ENCODE measurements at places on chromosomes 7 and 10. TPM values are rescaled to one million over a fixed set of nuclear protein-coding genes. Genes with fewer than 3 reads are reported as not detected.

DNA sequence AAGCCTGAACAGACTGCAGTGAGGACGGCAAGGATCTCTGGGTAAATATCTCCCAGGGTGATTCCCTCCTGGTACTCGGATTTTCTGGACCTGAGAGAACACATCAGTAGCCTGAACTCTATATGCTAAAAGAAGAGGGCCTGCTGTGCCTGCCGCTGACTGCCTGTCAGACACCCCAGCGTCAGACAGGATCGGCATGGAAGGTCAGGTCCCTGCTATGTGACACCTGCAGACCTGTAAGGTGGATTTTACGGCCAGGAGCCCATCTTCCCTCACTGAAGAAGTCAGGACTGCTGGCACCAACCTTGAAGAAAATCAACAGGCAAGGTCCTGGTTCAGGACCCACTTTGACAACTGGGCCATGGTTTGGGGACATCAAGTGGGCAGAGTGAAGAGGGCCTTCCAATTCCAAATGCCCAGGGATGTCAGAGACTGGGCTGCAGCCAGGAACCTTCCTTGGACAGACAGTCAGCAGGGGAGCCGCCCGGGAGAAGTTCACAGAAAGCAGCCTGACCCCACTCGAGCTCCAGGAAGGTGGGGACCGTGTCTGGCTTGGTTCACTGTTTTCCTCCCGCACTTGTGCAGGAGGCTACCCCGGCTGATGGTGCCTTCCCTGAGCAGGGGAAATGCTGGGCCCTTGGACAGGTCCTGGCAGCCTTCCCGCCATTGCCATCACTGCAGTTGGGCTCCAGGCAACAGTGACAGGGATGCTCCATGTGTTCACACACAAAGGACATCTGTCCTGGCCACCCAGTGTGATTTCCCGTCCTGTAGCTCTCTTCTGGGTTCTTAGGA lies 91.8 kb upstream of the LANCL2 start:
- no peak for DNase-seq

The TRIM74 gene
- not detected for total RNA-seq

- peak; percentile 93 for DNase-seq
Observed at GRCh38 chr10:61992671-61993668, 91.5 kb downstream of the ARID5B start.

The RTKN2 gene
- 5.1 TPM for total RNA-seq

GRCh38 chr10:132926777-132927650 lies 15.4 kb downstream of the CFAP46 start:
- no peak for DNase-seq

The MYO3A gene
- total RNA-seq, result 4.3 TPM

The KIF11 gene
- 4.1 TPM for total RNA-seq

GRCh38 chr7:68550027-68550426 lies 1048.2 kb upstream of the AUTS2 start:
- no peak for DNase-seq

GRCh38 chr7:6359734-6360133 lies 87.3 kb upstream of the CYTH3 start:
- DNase-seq, result no peak

DNA sequence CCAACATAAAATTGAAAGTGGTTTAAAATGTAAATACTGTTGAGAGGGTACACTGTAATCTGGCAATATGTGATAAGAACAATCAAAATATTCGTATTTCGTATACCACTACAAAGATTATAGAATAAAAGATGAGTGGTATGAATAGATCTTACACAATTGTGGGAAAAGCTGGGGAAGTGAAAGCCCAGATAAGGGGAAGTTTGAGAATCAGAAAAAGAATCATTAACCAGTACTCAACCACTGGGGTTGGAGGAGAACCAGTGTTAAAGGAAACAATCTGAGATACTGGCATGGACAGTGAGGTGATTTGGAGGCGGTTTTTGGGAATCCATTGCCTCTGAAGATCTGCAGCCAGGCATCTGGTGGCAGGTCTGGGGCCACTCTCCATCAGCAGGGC lies 59.7 kb upstream of the CDK14 start:
- DNase-seq, result no peak

- DNase-seq, result no peak
Observed at GRCh38 chr10:91564026-91564425, 68.8 kb downstream of the PPP1R3C start.

- no peak for DNase-seq
Observed at GRCh38 chr7:128112018-128112780, 81.0 kb upstream of the LRRC4 start.

- DNase-seq, result no peak
Observed at GRCh38 chr7:44388089-44388970, 62.9 kb upstream of the CAMK2B start.

DNA sequence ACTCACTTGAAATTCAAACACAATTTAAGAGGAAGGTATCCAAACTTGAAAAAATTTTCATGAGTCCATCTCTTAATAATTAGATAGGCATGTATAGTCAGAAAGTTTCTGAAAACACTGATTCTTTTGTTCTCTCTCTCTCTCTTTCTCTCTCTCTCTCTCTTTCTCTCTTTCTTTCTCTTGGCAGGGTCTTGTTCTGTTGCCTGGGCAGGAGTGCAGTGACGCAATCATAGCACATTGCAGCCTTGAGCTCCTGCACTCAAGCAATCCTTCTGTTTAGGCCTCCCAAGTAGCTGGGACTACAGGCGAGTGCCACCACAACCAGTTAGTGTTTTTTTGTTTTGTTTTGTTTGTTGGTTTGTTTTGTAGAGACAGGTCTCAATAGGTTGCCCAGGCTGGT lies 59.3 kb downstream of the PRTFDC1 start:
- DNase-seq, result no peak

GRCh38 chr7:55477781-55478374 lies 94.4 kb downstream of the VOPP1 start:
- DNase-seq, result peak; percentile 48

- peak; percentile 70 for DNase-seq
Observed at GRCh38 chr10:24209946-24210491, 1.1 kb downstream of the KIAA1217 start.

GRCh38 chr10:51838471-51838870 lies 139.1 kb upstream of the CSTF2T start:
- DNase-seq, result no peak

DNA sequence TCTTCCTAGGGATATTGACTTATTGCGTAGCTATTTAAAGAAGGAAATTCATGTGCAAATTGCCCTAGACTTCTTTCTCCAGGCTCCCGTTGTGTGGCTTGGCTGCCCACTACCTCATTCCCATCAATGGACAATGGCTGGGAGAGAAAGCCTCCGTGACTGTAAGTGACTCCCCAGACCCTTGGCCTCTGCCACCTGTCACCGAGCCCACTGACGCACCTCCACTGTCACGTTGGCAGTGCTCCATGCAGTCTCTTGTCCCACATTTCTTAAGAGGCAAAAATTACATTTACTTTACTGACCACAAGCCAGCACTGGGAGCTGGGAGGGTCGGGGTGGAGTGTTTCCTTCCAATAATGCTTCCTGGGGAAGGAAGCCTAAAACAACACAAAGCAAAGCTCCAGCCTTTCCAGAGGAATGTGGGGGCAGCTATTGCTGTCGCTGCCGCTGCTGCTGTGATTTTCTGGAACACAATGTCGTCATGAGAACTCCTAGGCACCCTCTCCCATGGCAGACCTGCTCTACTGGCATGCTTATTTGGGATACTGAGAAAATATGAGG lies 89.7 kb upstream of the STEAP1B start:
- DNase-seq, result peak; percentile 73

GRCh38 chr10:90857635-90858460 lies at the start of gene HTR7:
HTR7 (minus strand) TSS chr10:90858039; CDS start chr10:90857671, 368 bp downstream.
- DNase-seq, result peak; percentile 53

GRCh38 chr10:33573606-33574005 lies 239.1 kb upstream of the NRP1 start:
- no peak for DNase-seq

The C7orf57 gene
- total RNA-seq, result 1.2 TPM

GRCh38 chr10:97365761-97366351 lies 31.3 kb upstream of the FRAT2 start:
- DNase-seq, result peak; percentile 35

The SMKR1 gene
- total RNA-seq, result not detected

DNA sequence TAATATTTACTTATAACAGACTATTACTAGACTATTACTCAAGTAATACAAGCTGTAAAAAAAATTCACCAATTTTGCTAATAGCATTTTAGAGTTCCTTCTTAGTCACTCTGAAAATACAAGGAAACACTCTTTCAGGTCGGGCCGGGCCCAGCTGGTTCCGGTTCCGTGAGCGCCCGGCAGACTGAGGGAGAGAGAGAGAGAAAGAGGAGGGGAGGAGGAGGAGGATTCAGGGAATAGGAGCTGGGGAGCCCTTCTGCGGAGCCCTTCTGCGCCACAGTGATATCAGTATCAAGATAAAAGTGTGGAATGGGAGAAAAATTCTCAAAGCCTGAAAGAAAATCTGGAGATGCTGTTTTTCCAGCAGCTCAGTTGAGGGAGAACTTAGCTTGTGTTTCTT lies 30.5 kb upstream of the BHLHA15 start:
- no peak for DNase-seq

GRCh38 chr10:93245779-93246178 lies 172.1 kb downstream of the CYP26A1 start:
- DNase-seq, result no peak

DNA sequence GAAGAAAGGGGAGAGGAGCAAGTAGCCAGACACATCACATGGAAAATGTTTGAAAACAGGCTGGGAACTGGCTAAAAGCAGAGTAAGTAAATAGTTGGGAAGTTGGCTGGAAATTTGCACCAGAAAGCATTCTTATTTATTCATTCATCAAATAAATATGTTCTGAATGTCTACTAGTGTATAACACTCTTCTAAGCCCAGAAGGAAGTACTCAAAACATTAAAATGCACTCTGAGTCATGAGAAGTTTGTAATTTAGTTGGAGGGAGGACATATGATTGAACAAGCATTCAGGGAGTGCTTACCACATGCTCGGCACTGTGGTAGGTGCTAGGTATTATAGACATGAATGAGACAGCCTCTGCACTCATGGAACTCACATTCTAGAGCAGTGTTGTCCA lies 37.0 kb upstream of the CNNM1 start:
- peak; percentile 40 for DNase-seq

The PRSS37 gene
- 0.72 TPM for total RNA-seq

The NPTX2 gene
- total RNA-seq, result 14.7 TPM

The CARD11 gene
- 3.9 TPM for total RNA-seq

DNA sequence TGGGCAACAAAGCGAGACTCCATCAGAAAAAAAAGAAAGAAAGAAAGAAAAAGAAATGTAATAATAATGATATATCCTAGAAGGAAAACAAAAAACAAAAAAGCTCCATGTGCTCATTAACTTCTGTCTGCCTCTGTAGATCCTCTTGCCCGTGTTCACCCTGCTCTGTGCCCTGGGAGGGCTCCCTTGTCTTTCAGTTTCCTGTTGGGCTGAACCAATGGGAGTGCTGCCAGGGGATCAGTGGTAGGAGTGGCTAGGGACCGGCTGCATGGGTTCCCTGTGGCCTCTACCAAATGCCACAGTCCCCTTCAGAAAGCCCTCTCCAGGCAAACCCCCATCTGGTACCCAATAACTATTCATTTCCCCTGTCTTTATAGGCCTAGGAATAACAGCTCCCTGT lies 51.8 kb upstream of the PARD3 start:
- DNase-seq, result no peak

DNA sequence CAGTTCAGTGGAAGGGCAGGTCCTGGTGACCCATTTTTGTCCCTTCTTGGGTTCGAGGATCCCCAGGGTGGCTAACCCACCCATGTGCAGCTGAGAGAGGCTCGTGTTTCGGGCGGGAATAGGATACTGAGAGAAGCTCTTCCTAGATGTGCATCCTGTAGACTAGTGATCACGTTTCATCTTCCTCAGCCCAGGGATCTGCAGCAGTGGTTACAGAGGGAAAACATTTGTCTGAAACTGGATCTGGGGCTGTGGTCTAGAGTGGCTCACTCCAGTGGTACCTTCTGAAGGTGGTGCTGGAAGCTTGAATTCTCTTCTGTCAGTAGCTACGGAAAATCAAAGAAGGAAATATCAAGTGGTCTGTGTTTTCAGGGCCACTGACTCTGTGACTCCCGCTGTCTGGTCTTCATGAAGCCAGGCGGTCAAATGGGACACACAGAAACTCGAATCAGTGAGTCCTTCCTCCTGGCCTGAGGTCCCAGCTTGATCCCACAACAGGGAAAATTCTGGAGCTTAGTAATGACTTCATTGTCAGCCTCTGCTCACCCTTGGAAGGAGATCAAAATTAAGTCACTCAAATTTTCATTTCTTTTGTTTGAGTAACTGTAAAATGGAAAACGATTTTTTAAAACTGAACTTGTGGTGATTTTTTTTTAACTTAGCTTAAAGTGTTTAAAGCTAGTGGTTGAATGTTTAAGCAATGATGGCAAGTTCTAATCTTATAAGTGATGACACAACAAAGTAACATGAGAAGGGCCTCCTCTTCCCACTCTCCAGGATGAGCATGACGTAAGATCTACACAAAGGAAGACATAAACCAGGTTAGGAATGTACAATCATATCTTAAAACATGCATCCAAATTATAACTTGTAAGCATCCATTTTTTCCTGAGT lies 469.3 kb upstream of the KLF6 start:
- DNase-seq, result no peak

The CACNA2D1 gene
- total RNA-seq, result 33.5 TPM

- no peak for DNase-seq
Observed at GRCh38 chr7:98991141-98991540, 112.8 kb downstream of the TRRAP start.

The TAS2R41 gene
- 2.6 TPM for total RNA-seq

DNA sequence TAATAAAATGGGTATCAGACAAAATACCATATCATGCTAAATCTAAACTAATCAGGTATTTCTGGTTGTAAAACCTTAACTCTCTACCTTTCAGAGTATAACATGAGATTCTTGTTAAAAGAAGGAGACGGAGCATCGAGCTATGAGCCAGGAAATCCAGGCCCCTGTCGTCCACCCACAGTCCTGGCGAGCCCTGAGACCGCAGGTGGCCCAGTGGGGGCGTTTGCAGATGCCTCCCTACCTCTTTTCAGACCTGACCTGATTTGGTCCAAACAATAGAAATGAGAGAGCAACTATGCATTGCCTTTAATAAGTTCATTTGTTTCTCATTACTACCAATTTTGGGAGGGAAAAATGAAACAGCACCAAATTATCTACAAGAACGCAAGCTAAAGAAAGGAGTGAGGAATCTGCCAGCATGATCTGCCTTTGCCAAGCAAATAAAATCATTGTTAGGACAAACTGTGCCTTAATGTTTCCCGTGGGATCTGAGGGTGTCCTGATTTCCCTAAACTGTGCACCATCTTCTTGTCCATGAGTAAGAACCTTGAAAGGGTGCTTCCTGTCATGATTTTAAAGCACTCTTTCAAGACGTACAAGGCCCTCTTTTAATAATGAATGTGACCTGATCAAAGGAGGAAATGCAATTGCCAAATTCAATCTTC lies 166.7 kb downstream of the TCERG1L start:
- no peak for DNase-seq

GRCh38 chr10:29026065-29026797 lies 262.6 kb upstream of the LYZL1 start:
- no peak for DNase-seq

The ZPBP gene
- total RNA-seq, result not detected
